ENCODE measurements at places on chromosomes 12 and 14. TPM values are rescaled to one million over a fixed set of nuclear protein-coding genes. Genes with fewer than 3 reads are reported as not detected.
A peak's percentile ranks its signal among the peaks of the same experiment; 100 is the strongest.

Gene CDC42BPB
- total RNA-seq: 116 TPM

Gene PPFIBP1
- total RNA-seq: 140 TPM

Gene CPNE6
- total RNA-seq: not detected

Gene PRPH
- total RNA-seq: not detected

Gene VCPKMT
- 11.9 TPM for total RNA-seq

Gene VAMP1
- 21.0 TPM for total RNA-seq

Gene MORN3
- total RNA-seq: 0.70 TPM

Gene KRT80
- 2.8 TPM for total RNA-seq

DNA sequence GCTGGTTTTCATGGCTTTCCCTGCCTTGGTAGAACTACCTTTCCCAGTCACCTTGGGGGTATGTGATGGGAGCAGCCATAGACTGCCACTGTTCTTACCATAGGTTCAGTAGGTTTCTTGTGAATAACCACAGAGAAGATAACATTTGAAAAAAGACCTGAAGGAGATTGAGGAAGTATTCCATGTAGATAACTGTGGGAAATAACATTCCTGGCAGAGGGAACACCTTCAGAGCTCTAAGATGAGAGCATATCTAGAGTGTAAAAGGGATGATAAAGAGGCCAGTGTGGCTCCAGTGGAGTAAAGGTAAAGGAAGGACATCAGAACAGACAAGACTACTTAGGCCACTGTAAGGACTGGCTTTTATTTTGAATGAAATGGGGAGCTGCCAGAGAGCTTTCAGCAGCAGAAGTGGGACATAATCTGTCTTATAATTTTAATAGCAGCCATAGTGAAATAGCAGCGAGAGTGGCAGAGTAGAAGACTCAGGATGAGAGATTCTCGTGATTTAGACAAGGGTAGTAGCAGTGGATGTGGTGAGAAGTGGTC is 82.6 kb upstream of the KCNH3 start:
- DNase-seq: peak; percentile 10

- DNase-seq: no peak
Measured at GRCh38 chr12:93772003-93772700, 95.0 kb downstream of the CRADD start.

GRCh38 chr12:46887870-46888269 is 62.1 kb upstream of the SLC38A4 start:
- DNase-seq: no peak

GRCh38 chr14:75724414-75725204 is 63.6 kb downstream of the TTLL5 start:
- DNase-seq: no peak

DNA sequence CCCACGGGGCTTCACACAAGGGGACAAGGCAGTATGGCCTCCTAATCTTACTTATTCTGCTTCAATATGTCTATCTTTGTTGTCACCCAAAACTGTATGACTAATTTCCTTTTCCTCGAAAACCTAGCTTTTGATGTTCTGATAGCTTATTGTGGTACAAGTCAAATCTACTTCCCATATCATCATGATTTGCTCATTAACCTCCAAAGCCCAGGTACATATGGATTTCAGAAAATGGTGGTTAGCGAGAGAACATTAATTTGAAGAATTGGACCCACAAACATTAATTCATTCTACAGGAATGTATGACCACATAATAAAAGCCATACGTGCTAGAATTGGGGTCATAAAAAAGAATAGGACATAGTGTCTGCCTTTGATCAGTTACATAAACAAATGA is 412.5 kb downstream of the CCDC91 start:
- no peak for DNase-seq

GRCh38 chr14:33945210-33946088 is 5.4 kb downstream of the EGLN3 start:
- DNase-seq: no peak

DNA sequence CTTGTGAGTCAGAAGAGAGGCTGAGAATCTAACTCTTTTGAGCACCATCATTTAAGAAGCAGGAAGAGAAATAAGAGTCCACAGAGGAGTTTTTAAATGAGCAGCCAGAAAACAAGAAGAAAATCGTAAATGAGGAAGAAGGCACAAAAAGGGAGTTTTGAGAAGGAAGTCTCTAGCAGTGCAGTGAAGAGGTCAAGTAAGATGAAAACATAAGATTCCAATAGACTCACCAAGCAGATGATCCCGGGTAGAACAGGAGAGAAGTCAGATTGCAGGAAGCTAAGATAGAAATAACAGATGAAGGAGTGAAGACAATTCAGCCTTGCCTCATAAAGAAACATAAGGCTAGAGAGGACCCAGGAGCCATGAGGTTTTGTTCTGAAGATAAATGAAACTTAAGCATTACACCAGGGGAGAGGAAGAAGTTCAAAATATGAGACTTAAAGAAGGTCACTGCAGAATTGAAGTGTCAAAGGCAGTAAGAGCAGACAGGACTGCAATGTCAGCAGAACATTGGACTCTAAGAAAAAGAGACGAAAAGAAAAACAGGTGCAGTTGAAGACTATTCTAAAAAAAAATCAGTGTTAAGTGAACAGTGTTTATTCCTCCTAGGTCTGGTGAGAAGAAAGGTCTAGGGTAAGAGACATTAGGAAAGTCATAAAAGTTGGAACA is 229.0 kb downstream of the SEC23A start:
- DNase-seq: no peak

DNA sequence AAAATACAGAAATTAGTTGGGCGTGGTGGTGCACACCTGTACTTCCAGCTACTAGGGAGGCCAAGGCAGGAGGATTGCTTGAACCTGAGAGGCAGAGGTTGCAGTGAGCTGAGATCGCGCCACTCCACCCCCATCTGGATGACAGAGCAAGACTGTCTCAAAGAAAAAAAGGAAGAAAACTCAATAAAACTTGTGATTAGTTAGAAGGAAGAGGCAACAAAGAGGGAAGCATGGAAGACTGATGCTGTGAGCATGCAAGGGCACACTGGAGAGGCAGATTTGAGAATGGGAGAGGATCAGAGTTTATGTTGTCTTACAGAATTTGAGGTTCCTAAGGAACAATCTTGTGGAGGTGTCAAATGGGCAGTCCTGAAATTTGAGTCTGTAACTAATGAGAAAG is 2.8 kb upstream of the ZC2HC1C start:
- no peak for DNase-seq

DNA sequence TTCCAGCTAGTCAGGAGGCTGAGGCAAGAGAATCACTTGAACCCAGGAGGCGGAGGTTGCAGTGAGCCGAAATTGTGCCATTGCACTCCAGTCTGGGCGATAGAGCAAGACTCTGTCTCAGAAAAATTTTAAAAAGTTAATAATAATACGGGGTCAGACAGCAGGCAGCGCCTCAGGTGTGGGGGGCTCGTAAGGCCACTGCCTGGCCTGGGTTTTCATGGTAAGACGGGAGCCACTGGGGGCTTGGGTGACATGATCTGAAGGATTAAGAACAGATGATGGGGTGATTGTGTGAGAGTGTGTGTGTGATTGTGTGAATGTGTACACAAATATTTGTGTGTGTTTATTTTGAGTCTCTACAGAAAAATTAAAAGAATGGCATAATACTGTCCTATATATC is 23.6 kb downstream of the BCL7A start:
- DNase-seq: no peak

GRCh38 chr12:14261861-14262260 is 103.6 kb upstream of the ATF7IP start:
- no peak for DNase-seq

DNA sequence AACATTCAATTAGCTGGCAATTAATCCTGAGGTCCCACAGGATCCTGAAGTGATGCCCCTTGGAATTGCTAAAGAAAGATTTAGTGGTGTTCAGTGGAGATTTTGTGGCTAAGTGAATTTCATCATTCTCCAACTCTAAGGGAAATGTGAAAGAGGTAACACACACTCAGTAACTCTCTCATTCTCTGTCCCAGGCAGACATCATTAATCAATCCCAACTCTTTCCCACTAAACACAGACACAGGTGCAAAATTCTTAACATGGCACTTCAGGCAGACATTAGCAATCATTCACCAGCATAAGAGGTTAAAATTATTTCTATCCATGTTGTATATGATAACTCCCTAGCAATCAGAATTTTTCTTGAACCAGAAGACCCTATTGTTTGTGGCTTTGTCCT is 40.2 kb downstream of the TRPV4 start:
- DNase-seq: no peak

- peak; percentile 73 for DNase-seq
Measured at GRCh38 chr12:28568704-28569103, 378.4 kb downstream of the CCDC91 start.

DNA sequence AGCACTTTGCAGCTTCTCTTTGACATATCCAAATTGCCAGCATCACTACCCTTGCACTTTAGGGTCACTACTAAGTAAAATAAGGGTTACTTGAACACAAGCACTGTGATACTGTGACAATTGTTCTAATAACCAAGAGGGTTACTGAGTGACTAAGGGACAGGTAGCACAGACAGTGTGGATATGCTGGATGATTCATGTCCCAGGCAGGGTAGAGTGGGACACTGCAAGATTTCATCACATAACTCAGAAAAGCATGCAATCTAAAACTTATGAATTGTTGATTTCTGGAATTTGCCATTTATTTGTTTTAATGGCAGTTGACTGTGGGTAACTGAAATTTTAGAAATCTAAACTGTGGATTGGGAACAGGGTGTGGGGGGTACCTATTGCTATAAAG is 218.8 kb downstream of the KITLG start:
- no peak for DNase-seq

GRCh38 chr14:31902945-31903646 is 174.0 kb upstream of the ARHGAP5 start:
- no peak for DNase-seq

DNA sequence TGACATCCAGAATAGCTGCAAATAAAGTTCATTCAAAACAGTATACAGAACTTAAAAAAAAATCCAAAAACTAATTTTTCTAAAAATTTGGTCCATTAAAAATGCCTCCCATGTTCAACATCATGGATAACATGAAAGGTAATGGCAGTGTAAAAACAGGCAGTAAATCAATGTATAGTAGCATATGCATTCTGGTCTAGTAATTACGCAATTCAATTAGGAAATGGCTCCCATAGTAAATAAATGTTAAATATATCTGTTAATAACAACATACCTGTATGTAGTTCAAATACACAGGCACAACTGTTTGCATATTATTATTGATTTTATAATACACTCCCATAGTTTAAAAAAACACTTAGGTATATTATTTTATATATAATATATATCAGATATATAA is 42.5 kb downstream of the SGPP1 start:
- no peak for DNase-seq

DNA sequence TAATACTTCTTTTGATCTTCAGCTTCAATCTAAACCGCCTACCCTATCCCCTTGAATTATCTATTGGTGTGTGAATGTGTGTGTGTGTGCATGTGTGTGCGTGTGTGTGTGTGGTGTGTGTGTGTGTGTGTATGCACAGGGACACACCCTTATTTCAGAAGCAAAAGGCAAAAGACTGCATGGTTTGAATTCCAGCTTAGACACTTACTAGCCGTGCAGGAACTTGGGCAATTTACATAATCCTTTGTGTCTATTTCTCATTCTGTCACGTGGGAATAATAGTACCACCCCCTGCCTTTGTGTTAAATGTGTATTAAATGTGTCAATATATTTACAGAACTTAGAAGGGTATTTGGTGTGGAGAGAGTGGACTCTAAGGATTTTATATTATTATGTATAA is 251.7 kb downstream of the TMEM132C start:
- DNase-seq: no peak

DNA sequence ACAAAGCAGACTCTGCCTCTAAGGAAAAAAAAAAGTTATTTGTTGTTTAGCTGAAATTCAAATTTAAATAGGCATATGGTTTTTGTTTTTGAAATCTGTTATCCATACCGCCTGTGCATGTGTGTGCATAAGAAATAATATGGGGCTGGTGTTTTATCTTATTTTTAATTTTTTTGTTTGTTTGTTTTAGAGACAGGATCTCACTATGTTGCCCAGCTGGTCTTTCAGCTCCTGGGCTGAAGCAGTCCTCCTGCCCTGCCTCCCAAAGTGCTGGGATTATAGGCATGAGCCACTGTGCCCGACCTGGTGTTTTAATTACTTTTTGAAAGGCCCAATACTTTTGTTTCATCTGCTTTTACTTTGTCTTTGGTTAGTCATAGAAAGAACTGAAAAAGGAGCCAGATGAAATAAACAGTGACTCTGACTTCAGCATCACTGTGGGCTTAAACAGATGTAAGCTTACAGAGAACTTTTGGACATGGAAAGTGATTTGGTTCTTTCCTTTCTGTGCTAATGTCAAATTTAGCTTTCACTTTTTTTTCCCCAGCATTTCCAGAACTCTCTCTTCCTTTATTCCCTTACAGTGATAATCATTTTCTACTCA is 37.2 kb downstream of the SUPT16H start:
- DNase-seq: peak; percentile 25

- DNase-seq: no peak
Measured at GRCh38 chr14:94752591-94753436, 17.1 kb downstream of the GSC start.

DNA sequence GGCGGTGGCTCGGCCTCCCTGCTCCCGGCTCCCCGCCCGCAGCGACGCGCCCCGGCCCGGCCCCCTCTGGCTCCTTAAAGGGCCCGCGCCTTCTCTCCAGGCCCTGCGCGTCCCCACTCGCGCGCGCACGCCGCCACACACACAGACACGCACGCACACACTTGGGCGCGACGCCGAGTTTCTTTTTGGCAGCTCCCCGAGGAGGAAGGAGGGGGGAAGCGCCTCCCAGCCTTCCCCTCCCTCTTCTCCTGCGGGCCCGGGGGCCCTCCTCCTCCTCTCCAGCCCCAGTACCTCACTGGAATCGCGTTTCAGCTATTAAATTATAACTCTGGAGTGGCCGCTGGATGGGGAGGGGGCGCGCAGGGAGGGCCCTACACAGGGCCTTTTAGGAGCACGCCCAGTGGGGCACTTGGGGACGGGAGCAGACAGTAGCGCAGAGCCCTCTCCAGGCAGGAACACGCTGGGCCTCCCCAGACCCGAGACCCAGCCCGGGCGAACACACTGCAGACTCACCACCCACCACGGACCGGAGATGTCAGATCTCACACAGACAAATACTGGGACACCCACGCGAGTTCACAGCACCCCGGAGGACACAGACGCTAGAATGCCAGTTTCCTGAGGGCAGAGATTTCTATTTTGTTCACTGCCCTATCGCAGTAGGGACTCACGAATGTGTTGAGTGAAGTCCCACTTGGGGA is 411 bp upstream of the NCOR2 start:
- DNase-seq: peak; percentile 94

- DNase-seq: no peak
Measured at GRCh38 chr14:103707329-103708263, 7.7 kb downstream of the XRCC3 start.

DNA sequence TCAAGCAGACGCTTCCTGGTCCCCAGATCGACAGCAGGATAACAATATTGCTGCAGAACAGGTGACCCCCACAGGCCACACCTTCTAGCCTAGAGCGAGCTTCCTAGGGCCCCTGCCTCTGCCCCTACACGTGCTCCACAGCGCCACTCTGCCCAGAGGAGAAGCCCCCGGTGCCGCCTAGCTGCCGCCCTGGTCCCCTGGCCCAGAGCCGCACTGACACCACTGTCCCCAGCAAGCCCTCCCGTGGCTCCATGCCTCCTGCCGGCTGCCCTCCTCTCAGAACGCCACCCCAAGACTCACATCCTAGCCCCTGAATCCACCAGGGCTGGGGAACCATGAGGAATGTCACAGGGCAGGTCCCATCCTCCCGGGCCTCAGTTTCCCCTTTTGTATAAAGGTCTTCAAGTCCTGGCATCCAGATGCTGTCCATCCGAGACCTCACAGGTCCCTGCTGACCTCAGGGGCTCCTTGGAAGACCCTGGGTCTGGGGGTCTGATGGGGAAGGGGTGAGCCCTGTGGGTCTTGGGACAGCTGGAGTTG is 31.0 kb downstream of the JAG2 start:
- DNase-seq: no peak
